Stimulated activated CD4-positive, alpha-beta T cell treated with anti-CD3 and anti-CD28 coated beads, TNF-alpha, amount 100 ng/mL, for 24 hours (primary cell): ENCODE measurements at places on chromosomes 12 and 14.
A peak's percentile ranks its signal among the peaks of the same experiment; 100 is the strongest.

GRCh38 chr12:89192429-89192828, 159.9 kb downstream of the DUSP6 start:
- no peak for DNase-seq

DNA sequence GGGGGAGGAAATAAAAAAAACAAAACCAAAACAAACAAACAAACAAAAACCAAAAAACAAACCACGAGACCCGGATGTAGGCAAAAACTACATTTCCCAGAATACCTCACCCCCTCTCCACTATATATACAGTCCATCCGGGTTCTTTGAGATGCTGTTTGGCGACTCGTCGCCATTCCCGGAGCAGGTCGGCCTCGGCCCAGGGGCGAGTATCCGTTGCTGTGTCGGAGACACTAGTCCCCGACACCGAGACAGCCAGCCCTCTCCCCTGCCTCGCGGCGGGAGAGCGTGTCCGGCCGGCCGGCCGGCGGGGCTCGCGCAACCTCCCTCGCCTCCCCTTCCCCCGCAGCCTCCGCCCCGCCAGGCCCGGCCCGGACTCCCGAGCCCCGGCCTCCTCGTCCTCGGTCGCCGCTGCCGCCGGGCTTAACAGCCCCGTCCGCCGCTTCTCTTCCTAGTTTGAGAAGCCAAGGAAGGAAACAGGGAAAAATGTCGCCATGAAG, at the start of gene RNF10:
TSS of gene RNF10 (plus strand) at position 154 of the 500 bp plus-strand sequence. CDS start 456 bp downstream, outside the sequence.
- peak; percentile 54 for DNase-seq

- no peak for DNase-seq
Measured at GRCh38 chr14:25247609-25248008, 197.7 kb upstream of the STXBP6 start.

DNA sequence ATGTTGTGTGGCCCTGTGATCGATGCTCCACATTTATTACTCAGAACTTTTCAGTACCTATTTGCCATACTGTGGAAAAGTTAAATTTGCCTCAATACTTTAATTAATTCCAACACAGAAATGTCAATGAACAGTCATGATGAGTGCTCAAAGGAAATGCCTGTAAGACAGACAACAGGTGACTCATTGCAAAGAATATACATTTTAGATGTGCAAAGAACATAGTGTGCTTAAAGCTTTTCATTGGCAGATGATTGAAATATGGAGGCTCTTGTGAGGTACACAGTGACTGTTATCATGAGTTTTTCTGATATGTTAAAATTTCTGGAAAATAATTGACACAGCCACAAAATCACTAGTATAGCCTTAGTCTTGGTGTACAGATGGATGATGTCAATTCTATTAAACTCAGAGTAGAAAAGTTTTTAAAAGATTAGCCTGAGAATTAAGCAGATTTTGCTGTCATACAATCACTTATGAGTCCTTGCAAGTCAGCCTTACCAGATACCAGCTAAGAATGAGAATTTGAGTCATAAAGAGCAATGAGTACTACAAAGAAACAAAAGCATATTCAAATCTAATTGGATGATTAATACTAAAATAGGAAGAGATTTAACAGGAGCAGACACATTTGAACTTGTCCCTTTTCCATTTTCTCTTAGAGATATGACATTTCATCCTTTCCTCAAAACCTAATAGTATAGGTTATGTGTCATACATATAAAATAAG, 544.1 kb downstream of the KCNH5 start:
- DNase-seq, result no peak

DNA sequence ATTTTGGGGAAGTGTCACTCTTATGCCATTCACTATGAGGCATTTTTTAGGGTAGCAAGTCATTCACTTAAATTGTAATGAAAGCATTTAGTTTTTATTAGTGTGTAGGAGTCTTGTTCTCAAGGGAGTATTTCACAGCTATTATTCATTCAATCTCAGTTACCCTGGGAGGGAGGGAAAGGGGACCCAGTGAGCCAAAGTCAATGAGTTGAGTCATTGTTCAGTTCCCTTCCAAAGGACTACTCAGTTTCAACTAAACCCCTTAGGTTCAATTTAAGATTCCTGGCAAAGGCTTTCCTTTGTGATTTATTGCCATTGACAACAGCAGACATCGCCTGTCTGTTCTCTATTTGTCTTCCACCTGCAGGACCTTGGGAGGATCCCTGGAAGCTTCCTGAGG, 29.3 kb upstream of the RASSF8 start:
- DNase-seq, result no peak

DNA sequence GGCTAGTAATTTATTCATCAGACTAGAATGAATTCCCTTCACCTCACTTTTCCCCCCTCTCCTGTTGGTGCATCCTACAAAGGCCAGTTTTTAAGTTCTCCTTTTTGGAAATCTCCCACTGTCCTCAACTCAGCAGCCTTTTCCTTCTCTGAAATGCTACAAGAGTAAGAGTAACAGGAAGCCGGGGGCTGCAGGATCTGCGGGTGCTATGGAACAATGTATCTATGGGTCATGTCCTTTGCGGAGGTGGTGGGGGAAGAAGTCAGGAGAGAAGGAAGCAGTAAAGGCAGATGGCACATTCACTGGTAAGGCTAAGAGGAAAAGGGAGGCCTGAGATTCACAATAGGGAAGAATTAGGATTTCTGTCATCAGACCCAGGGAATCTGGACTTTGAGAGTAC, 22.2 kb upstream of the TESC start:
- DNase-seq, result no peak

DNA sequence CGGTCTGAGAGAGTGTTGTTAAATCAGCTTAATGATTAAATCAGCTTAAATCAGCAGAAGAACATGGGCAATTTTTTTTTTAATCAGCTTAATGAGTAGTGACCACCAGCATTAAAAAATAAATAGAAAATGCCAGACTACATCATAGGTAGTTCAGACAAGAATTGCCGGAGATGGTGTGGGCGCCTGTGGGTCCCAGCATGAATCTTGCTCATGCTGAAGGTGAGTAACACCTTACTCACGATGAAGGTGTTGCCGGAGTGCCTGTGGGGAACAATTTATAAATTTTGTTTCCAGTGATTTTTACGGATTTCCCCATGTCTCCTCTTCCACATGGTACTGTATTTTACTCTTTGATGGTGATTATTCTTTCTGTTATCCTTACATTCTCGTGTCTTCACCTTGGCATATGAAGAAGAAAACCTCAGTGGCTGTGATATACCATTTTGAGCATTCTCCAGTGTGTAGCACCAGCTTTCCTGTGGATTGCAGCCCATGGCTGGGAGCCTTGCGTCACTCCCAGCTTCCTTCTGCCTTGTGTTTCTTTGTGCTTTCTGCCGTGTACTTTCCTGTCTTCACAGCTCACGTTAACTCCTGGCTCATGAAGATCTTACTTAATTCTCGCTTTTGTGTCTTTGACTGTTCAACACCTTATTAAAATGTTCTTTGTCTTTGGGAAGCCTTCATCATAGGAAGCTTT, 4.7 kb downstream of the TDRD9 start:
- DNase-seq, result no peak

GRCh38 chr12:104223712-104224111, 8.1 kb downstream of the TXNRD1 start:
- DNase-seq, result no peak

DNA sequence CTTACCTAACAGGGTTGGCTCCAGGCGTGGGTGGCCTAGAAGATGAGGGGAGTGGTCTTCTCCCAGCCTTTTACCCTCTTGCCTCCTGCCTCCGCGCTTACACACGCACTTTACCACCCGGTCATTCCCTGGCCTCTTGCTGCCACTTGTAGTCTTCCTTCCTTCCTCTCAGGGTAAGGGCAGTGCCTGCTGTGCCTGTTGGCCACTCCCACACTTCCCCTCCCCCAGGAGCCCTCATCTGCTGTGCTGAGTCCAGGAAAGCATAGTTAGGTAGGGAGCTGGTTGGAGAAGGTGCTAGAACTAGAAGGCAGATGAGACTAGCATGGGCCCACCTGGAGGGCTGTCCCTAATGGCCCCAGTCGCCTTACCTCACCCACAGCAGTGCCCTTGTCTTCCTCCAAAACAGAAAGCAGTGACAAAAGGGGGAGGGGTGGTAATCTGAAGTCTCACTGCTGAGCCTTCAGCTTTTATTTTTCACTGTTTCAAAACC, 54.3 kb upstream of the SRSF5 start:
- no peak for DNase-seq

GRCh38 chr14:80988735-80989429, 33.5 kb downstream of the TSHR start:
- DNase-seq, result no peak

DNA sequence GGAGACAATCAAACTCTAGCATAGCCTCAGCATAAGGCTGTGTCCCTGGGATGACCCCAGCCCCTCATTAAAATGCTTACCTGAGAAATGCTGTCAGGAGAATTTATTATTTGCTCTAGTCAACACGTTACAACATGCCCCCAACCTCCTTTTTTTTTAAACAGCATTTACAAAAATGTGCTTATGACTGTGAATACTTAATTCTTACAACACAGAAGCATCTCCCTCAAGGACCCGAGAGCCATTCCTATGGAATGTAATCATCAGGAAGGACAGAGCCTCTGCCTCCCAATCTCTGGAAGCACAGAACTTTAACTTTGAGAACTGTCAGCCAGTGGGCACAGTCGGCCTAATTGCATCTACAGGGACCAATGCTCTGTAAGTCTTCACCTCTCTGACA, 136.6 kb upstream of the OVCH1 start:
- DNase-seq, result no peak

- no peak for DNase-seq
Measured at GRCh38 chr12:129052373-129052772, 199.1 kb downstream of the GLT1D1 start.

- DNase-seq, result peak; percentile 84
Measured at GRCh38 chr12:57935839-57936512, 5.4 kb upstream of the ATP23 start.

DNA sequence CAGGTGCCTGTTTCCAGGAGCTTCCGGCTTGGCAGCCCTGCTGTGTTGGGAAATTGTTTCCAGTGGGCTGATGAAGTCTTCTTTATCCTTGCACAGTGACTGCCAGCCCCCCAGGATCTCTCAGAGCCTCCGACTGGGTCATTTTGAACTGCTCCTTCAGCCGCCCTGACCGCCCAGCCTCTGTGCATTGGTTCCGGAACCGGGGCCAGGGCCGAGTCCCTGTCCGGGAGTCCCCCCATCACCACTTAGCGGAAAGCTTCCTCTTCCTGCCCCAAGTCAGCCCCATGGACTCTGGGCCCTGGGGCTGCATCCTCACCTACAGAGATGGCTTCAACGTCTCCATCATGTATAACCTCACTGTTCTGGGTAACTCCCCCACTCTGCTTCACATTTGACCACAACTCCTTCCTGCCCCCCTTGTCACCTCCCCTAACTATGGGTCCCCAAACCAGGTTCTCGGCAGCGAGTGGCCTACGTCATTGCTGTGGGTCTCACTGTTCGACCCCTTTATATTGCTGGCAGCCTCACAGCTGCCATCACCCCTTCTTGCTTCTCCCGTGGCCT, 2.3 kb downstream of the LAG3 start:
- DNase-seq, result no peak

- DNase-seq, result no peak
Measured at GRCh38 chr12:84355561-84355960, 557.0 kb downstream of the SLC6A15 start.

GRCh38 chr12:64252681-64253080, 30.6 kb upstream of the KICS2 start:
- no peak for DNase-seq

DNA sequence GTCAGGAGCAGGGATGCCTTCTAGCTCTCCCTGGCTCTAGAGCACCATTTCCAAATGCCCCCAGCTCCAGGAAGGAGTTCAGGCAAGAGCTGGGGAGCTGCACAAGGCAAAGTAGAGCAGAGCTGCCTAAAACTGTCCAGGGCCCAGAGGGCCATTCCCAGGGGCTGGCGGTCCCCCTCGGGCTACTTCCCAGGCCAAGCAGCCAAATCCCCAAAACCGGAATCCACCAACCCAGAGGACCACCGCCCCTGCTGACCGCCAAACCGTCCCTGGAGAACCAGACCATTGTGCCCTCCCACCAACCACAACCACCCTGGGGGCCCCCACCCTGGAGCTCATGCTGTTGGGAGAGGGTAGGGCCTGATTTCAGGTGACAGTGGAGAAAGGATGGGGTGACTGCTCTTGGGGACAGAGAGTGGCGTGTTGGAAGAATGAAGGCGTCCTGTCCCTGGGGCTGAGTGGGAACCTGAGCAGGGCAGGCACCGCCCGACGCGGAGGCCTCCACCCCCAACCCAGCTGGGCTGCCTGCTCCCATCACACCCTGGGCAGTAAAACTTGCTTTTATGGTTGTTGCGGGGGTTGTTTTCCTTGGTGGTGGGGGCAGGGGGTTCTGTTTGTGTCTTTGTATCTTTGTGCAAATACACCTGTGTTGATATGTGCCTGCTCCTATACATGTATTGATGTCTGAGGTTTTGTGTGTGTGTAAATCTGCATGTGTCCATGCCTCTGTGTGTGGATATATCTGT, 24.0 kb upstream of the KRT78 start:
- DNase-seq, result no peak

DNA sequence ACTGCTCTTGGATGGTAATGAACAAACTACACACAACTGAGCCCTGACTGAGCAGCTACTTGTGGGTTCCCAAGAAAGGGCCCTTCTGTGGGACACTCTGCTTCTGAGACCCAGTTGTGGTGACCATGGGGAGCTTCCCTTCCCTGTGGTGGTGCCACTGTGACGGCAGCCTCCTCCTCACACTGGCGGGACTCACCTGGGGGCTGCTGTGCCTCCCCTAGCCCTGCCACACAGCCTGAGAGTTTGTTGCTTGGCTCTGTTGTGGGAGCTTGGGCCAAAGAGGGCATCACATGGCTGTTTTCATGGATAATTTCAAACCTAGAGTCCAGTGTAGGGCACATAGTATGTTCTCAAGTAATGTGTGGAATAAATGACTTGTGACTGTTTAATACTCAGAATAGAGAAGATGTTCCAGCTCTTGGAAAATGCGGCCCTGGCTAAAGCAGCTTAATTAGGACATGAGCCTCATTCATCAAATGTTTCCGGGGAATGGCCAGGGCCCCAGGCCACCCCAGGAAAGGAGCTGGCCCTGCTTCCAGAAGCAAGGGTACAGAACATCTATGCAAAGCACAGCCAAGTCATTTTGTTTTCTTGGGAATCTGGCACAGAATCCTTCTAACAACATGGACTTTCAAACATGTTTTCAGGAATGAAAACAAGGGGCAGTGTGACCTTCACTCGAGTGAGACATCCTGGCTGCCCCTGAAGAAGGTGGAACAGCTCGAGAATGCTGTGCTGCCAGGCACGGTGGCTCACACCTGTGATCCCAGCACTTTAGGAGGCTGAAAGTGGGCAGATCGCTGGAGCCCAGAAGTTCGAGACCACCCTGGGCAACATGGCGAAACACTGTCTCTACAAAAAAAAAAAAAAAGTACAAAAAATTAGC, 21.2 kb downstream of the ZFYVE21 start:
- no peak for DNase-seq

GRCh38 chr12:13372386-13372785, 175.9 kb downstream of the EMP1 start:
- no peak for DNase-seq

DNA sequence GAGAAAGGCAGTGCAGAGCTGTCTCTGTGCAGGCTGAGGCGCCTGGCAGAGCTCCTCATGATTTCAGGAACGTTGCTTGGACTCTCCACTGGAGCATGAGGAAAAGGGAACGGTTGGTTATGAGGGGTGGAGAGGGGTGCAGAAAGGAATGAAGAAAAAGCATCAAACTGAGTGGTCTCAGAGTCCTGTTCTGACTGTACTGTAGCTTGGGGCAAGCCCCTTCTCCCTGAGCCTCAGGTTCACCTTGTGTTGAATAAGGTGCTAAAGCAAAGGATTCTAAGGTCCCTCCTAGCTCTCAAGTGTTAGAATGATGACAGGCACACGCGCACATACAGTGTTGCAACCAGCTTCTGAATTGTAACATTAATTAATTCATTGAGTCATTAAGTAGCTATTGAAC, 125.2 kb upstream of the PARP11 start:
- no peak for DNase-seq

GRCh38 chr12:76927170-76927784, 48.5 kb upstream of the CSRP2 start:
- DNase-seq, result no peak
